CD4-positive, alpha-beta T cell (primary cell): ENCODE measurements at places on chromosomes 6 and 20. TPM values are rescaled to one million over a fixed set of nuclear protein-coding genes. Genes with fewer than 3 reads are reported as not detected.

DNA sequence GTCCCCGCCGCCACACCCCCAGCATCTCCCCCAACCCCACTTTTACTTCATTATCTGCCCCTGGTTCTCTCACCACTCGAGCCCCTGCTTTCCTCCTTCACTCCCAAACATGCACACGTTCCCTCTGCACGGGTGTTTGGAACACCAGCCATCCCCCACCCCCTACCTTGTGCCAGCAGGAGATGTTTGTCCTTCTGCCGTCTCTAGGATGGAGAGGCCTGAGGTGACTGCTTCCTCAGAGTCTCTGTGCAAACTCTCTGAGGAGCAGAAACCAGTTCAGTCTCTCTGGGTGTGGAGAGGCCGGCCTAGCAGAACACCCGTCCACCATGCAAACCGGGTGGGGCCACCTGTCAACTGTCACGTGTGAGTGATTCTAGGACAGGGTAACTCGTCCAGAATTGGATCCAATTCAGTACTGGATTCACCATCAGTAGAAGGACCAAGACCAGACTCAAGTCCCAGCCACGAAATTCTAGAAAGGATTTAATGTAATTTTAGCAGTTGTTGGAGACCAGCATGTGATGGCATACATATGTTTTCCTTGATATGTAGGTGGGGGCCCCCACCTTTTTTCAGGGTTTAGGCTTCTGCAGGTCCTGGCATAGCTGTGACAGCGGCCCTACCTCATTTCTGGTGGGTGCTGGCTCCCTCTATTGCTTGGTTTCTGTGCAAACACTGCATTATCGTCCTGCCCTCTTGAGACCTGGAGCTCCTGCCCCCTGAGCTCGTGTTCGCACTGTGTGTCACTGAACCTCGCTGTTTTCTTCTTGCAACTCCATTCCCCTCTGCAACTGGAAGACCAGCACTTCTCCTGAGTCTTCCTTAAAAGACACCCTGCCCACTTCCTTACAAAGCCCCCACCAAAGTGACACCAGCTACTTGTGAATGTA lies at the start of gene RAET1E:
RAET1E (minus strand) TSS at position 259 of the 890 bp plus-strand sequence. CDS start 7,212 bp downstream, outside the sequence.
- no peak for DNase-seq

DNA sequence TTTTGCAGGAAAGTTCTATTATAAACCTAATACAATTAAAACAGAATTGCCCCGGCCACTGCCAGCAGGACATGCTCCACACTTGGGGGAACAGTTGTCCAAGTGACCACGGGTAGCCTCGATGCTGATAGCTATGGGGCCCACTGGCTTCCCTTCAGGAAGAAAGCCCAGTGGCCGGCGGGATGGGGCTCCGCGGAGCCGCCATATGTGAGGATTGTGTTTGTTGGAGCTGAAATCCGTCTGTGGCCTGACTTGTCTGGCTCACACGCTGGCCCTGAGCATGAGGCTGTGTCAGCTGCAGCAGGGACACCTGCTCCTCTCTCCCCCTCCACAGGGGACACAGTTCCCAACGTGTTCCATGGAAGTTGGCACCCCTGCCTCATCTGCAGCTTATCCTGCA lies 46.6 kb downstream of the ZNF831 start:
- no peak for DNase-seq

DNA sequence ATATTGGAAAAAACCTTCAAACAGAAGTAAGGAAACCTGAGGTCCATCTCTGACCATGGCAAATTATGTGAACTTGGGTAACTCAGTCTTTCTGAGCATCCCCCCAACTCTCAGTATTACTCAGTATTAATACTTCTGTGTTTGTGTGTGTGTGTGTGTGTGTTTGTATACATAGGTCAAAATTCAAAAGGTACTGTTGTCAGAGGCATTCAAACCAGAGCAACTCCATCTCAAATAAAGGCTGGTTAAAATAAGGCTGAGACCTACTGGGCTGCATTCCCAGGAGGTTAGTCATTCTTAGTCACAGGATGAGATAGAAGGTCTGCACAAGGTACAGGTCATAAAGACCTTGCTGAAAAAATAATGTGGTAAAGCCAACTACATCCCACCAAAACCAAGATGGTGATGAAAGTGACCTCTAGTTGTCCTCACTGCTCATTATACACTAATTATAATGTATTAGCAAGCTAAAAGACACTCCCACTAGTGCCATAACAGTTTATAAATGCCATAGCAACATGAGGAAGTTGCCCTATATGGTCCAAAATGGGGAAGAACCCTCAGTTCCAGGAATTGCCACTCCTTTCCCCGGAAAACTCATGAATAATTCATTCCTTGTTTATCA lies 33.3 kb upstream of the SLC22A16 start:
- no peak for DNase-seq

- DNase-seq = no peak
These were observed 39.3 kb downstream of the GFOD1 start for GRCh38 chr6:13447949-13448724.

ADGRF4 gene
- total RNA-seq = not detected

GRCh38 chr20:34531608-34532265 lies 15.5 kb downstream of the DYNLRB1 start:
- no peak for DNase-seq

GRCh38 chr6:152316024-152316423 lies 321.1 kb downstream of the SYNE1 start:
- no peak for DNase-seq

CST5 gene
- total RNA-seq = not detected

DNA sequence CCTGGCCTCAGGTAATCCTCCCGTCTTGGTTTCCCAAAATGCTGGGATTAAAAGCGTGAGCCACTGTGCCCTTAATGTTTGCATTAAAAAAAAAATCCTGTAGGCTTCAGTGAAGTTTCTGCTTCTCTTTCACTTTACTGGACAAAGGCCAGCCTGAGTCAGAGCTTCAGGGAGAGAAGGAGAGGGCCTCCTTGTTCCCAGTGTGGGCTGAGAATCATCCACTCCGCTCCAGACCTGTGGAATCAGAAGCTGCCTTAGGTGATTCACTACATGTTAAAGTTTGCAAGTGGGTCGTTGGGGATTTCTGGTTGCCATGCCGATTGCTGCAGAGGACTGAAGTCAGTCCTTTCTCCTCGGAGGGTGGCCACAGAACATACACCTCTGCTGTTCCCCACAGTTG lies 113.3 kb upstream of the EEF1E1 start:
- DNase-seq = no peak

ENPP3 gene
- 0.22 TPM for total RNA-seq

DNA sequence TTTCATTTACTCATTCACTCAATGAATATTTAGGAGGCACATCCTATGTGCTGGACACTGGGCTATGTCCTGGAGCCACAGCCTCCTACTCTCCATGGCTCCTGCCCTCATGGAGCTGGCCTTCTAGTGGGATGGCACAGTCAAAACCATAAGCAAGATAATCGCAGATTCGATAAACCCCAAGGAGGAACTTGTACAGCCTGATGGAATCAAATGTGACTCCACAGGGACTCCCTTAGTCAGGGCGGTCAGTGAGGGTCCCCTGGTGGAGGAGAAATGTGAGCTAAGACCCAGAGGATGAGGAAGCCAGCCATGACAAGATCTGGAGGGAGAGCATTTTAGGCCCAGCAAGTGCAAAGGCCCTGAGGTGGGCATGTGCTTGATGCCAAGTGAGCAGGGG lies 211.9 kb downstream of the PREX1 start:
- DNase-seq = no peak

- DNase-seq = no peak
These were observed 66.4 kb upstream of the SLC22A23 start for GRCh38 chr6:3523271-3523670.

FGD2 gene
- total RNA-seq = 1.2 TPM

GRCh38 chr6:79949233-79949632 lies 1.9 kb upstream of the ELOVL4 start:
- no peak for DNase-seq

- DNase-seq = no peak
These were observed 4.2 kb upstream of the FBXO30 start for GRCh38 chr6:145818796-145819195.

SALL4 gene
- total RNA-seq = 0.08 TPM

CD109 gene
- 0.80 TPM for total RNA-seq

DNA sequence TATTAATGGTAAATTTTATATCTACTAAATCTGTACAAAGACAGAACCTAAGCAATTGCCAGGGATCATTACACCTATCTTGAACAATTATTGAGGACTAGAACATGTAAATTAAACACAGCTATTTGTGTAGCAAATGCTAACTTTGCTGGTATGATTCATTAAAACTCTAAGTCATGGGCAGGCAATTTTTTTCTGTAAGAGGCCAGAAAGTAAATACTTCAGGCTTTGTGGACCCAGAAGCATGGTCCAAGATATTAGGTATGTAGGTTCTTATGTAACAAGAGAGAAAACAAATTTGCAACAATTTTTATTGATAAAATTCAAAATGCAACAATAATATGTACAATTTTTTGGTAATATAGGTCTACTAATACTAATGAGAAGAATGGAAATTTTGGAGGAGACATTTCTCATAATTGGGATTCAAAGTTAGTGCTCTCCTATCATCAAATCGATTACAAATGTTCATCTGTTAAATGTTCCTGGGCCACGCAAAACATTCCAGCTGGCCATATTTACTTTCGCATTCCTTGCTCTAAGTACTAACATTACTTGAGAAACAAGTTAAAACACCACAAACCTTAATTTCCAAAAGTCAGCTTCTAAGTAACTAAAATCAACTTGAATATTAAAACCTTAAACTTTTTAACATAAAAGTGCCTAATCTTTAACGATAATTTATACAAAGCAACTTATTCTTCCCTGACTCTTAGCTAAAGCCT lies 4.3 kb downstream of the TMEM30A start:
- DNase-seq = no peak

- DNase-seq = no peak
These were observed 327.5 kb downstream of the NRN1 start for GRCh38 chr6:5679270-5679669.

GRCh38 chr6:130202782-130203181 lies 20.0 kb downstream of the SAMD3 start:
- DNase-seq = no peak

OR10C1 gene
- total RNA-seq = not detected

DNA sequence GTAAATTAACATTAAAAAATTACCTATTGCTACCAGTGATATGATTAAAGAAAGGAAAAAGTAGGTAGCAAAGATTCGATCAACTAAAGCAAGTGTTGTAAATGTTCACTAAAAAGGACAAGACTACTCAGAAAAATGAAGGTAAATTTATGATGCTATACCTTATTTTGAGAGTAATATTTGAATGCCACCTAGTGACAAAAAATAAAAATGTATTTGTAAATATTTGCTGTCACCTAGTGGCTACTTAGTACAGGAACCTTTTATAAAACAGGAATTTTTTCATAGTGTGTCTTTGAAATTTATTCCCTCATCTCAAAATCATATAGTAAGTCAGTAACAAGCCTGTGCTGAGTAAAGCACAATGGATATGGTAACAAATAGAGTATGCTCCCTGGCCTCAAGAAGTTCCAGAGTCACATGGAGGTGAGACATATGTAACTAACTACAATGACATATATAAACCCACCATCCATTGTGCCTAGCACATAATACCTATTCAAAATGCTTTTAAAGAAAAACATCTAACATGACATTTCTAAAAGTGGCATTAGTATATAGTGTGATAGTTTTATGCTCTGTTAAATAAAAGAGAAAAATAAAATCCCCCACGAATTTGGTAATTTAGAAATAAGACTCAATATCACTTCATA lies 193.1 kb upstream of the SIM1 start:
- no peak for DNase-seq

DNA sequence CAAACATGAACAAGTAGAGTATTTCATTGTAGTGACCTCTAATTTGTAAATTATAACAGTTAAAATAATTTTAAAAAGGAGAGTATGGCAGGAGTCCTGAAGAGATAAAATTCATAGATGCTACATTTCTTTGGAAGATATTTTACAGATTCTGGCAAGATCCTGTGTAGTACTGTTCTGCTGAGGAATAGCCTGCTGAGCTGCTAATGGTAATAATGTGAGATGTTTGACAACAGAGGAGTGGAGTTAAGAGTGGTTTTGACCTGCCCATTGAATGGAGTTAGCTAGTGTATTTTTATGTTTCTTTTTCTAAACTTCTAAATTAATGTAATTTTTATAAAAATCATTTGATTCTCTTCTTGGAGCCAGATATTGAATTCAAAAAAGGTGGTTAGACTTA lies 11.8 kb downstream of the CLVS2 start:
- no peak for DNase-seq

GRCh38 chr20:58938541-58938940 lies 42.5 kb upstream of the NELFCD start:
- DNase-seq = no peak

DNA sequence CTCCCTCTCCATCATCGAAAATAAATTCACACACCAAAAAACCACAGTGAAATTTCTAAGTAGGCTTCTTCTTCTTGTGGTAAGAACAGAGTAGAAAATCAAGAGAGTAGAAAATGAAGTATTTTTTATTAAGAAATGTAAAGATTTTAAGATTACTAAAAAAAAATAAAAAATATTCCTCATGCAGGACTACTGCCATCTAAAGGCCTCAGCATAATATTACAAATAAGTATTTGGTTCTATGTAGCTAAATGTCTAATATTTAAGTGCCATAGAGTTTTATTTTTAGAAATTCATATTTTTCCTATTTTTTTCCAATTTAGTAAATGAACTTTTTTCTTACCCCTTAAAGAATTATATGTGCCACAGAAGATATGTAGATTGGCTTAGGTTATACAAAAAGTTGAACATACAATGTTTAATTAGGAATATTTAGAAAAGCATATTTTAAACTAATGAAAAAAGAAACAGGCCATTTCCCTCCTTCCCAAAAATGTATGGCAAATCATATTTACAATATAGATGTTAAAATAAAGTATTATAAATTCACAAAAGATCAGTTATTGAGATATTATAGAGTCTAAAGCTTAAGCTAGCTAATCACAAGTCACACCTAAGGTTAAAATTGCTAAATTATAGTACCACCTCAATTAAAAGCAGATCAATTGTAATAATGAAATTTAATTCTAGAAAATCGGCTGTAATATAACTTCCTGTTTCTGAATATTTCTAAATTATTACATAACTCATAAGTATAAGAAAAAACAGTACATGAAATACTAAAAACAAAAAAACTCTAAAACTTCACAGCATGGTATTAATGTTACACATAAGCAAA lies 3.5 kb upstream of the NT5DC1 start:
- no peak for DNase-seq

- no peak for DNase-seq
These were observed 71.5 kb downstream of the NCR2 start for GRCh38 chr6:41406728-41407489.

KCNB1 gene
- total RNA-seq = 0.06 TPM

DNA sequence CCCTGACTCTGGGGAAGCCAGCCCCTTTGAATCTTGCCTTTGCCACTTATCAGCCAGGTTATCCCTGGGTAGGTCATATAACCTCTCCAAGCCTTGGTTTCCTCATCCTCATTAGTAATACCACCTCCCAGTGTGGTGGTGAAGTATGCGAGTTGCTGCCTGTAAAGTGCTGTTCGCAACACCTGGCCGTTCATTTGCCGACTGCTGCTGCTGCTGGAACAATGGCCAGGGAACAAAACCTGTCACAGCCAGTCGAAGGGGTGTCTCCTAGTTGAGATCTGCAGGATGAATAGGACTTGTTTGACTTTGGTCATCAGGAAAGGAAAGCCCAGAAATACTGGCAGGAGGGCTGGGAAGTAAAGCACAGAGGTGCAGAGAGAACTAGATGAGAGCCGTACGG lies 6.1 kb downstream of the MANBAL start:
- DNase-seq = no peak
